ENCODE measurements at places on chromosomes 6 and 20.

GRCh38 chr6:52390361-52390727 is 28.4 kb downstream of the PAQR8 start:
- no peak for DNase-seq

DNA sequence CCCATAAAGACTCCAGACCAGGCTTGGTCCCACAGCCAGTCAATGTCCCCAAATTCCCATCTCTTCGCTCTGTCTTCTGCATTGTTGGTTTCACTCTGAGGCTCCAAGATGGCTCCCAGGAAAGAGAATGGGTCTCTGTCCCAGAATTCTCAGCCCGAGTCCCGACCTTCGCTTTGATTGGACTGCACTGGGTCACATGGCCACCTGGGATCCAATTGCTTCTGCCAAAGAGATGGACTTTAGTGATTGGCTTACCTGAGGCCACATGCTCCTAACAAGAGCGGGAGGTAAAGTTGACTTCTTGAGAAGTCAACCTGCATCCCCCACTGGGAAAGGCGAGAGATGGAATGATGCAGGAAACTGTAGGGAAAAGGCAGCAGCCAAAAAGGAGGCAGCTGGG is 104.7 kb upstream of the PMEPA1 start:
- DNase-seq = no peak

GRCh38 chr6:152669895-152670294 is 27.8 kb upstream of the MYCT1 start:
- DNase-seq = no peak

DNA sequence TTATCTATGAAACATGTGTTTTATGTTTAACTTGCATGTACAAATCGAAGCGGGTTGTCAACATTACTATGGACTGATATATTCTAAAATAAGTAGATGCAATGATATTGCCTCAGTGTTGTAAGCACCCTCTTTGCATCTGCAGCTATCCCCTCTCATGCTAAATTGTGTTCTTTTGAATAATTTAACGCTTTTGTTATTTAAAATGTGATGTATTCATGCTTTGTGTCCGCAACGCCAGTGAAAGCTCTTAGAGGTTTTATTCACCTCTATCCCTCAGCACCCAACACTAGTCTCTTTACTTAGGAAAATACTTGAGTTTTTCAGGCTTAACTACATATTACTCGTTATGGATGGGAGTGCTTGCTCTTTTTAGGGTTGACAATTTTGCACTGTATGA is 173.7 kb upstream of the ID4 start:
- no peak for DNase-seq

DNA sequence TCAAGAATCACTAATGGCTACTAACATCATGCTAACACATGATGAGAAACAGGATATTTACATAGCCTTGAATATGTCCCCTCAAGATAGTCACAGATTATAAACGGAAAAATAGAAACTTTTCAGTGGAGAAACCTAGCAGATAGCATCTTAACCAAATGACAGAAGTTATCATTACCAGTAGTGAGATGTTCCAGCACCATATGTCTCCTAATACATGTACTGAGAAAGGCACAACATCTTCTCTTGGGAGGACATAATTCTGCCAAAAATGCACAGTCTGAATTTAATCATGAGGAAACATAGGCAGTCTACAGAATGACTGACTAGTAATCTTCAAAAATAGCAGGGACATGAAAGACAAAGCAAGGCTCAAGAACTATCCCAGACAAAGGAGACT is 19.9 kb upstream of the PRIM2 start:
- no peak for DNase-seq

Data from HAP-1 (cell line).